ENCODE measurements at places on chromosomes 13 and 19.

DNA sequence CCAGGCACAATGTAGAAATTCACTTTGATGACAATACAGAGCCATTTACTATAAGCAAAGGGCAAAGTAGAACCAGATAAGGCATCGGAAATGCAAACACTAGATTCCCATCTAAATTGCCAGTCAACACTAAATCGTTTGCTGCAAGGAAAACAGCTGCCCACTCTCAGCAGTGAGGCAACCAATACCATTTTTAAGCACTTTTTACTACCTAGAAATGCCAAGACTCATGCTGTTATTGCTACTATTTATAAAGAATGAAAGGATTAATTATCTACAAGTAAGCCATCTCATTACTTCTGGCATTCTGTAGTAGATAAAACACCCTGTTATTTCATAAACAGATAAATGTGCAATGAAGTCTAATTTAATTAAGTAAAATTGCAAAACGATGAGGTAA, 422.0 kb downstream of the FGF14 start:
- DNase-seq = no peak

GRCh38 chr19:8321986-8322637, 816 bp downstream of the RPS28 start:
- no peak for DNase-seq

DNA sequence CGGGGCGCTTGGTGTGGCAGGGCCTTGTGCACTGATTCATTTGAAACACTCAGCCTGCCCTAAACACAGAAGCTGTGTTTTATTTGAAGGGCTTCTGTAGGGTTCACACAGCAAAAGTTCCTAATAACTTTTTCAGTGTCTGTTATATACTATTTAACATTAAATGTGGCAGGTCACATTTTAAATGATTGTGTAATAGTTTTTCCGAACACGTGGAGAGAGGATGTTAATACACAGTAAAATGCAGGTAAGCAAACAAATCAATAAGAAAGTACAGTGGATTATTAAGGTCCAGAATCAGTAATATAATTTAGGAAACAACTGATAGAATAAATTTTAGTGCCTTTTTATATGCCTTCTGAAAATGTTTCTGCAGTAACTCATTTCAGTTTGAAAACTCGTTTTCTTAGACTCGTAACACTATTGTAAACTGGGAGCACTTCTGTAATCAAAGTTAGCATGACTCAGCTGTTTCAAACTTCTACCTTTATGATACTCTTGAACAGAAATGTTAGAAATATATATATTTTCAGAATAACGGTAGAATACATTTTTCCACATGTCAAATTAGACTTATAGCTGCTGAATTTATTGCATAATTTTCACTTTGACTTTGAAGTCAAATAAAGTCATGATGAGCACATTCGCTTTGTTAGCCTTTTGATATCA, 70.1 kb downstream of the GGACT start:
- no peak for DNase-seq

- no peak for DNase-seq
These were observed 21.1 kb downstream of the SYDE1 start for GRCh38 chr19:15128162-15128770.

DNA sequence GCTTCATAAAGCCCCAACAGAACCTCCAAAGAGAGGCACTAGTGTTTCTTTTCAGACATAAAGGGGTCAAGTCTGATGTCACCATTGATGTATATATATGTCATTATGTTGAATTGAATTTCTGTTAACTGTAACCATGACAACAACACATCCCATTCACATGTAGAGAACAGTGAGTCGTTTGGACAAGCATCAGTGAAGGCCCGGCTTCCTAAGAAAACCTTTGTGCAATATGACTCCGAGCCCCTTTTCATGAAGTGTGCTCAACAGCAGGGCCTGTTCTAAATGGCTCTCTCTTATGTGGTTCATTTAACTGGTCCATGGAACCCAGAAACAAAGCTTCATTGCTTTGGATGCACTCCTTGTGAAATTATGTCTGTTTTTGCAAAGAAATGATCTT, 67.2 kb upstream of the UBL3 start:
- DNase-seq = peak; percentile 42
